ENCODE measurements at places on chromosomes 7 and 10.

- DNase-seq = no peak
Measured at GRCh38 chr10:101777619-101778145, 1.8 kb upstream of the FGF8 start.

GRCh38 chr10:119409906-119410305, 132.6 kb downstream of the RGS10 start:
- no peak for DNase-seq

GRCh38 chr7:135348493-135348892, 114.9 kb downstream of the STRA8 start:
- DNase-seq = no peak

GRCh38 chr7:30136117-30136731, 1.4 kb downstream of the MTURN start:
- DNase-seq = no peak

- no peak for DNase-seq
Measured at GRCh38 chr10:53479365-53479764, 706.8 kb upstream of the MBL2 start.

DNA sequence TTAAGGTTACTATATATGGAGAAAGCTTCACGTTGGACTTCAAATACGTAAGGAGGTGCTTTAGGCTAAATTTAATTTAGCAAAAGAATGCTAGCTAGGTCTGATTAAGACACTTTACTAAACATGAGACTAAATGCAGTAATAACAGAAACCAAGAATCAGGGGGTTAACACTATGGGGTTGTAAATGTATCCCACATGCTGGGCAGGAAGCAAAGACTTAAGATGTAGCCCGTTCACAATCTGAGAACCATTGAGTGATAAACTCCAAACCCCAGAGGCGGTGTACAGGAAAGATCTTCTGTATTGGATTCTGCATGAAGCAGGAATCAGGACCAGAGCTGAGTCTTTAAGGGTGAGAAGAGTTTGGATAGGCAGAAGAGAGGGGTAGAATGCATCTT, 60.4 kb downstream of the FZD1 start:
- no peak for DNase-seq

GRCh38 chr10:30467651-30468338, 33.8 kb downstream of the MAP3K8 start:
- DNase-seq = no peak

DNA sequence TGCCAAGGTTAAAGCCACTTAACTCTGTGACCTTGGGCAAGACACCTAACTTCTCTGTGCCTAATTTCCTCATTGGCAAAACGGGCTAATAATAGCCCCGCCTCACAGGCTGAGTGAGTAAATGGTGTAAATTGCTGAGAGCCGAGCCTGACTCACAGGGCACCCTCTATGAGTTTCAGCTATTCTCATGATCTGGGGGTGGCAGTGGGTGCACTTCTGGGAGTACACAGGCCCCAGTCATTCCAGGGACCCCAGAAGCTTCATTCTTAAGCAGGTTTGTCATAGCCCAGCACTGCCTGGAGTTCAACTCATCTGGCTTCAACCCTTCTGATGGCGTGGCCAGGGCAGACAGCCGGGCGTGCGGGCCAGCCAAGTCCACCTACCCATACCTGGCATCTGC, 137.2 kb downstream of the GRID1 start:
- no peak for DNase-seq

DNA sequence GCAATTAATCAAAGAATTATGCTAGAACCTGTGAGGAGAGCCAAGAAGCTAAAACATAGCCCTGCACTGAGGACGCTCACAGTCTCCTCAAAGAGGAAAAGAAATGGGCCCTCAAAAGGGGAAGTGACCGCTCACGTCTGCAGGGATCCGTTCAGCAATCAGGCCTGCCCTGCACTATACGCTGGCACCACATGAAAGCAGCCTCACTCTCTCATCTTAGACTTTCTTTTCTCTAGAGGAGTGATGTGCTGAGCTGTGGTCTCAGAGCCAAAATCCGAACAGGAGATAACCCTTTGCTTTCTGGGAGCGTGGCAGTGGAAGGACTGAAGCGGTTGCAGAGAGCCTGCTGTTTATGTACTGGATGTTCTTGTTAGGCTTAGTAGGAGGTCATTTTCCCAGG, 6.3 kb upstream of the IL2RA start:
- DNase-seq = no peak

- no peak for DNase-seq
Measured at GRCh38 chr7:28479507-28479947, 67.2 kb downstream of the CREB5 start.
